ENCODE measurements at places on chromosomes 2 and 18.
A peak's percentile ranks its signal among the peaks of the same experiment; 100 is the strongest.

GRCh38 chr18:58951986-58952702 lies 87.5 kb downstream of the ZNF532 start:
- no peak for DNase-seq

GRCh38 chr2:180959787-180960186 lies 20.6 kb upstream of the UBE2E3 start:
- DNase-seq, result no peak

GRCh38 chr2:18369760-18370159 lies 190.7 kb downstream of the RDH14 start:
- DNase-seq, result no peak

- no peak for DNase-seq
These were observed 214.5 kb downstream of the NBAS start for GRCh38 chr2:15346624-15347023.

DNA sequence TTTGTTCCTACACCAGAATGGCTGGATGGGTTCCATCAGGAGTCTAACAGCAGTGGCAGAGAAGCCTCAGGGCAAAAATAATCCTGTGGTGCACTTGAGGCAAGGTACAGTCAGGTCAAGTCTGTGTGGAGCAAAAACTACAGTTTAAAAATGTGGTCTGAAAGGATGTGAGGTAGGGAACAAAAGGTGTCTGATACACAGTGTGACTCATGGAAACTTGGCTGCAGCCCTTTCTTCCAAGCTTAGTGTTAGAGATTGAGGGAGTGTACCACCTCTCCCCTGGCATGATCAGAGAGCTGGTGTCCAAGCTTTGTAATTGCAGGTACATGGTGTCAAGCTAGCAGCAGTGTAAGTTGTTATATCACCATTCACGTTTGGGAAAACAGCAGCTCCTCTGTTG lies 8.9 kb downstream of the ANKAR start:
- no peak for DNase-seq

- DNase-seq, result peak; percentile 52
These were observed 618 bp downstream of the POLR2D start for GRCh38 chr2:127857265-127857808.

GRCh38 chr2:52289741-52290140 lies 1257.8 kb upstream of the NRXN1 start:
- no peak for DNase-seq

GRCh38 chr18:48564139-48564538 lies 25.3 kb downstream of the CTIF start:
- DNase-seq, result no peak

DNA sequence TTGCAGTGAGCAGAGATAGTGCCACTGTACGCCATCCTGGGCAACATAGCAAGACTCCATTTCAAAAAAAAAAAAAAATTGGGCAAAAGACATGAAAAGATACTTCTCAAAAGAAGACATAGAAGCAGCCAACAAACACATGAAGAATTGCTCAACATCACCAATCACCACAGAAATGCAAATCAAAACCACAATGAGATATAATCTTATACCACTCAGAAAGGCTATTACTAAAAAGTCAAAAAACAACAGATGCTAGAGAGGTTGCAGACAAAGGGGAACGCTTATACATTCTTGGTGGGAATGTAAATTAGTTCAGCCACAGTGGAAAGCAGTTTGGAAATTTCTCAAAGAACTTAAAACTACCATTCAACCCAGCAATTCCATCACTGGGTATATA lies 43.1 kb upstream of the CHAC2 start:
- DNase-seq, result no peak

- DNase-seq, result peak; percentile 49
These were observed 50.0 kb upstream of the STON1 start for GRCh38 chr2:48479915-48480314.

DNA sequence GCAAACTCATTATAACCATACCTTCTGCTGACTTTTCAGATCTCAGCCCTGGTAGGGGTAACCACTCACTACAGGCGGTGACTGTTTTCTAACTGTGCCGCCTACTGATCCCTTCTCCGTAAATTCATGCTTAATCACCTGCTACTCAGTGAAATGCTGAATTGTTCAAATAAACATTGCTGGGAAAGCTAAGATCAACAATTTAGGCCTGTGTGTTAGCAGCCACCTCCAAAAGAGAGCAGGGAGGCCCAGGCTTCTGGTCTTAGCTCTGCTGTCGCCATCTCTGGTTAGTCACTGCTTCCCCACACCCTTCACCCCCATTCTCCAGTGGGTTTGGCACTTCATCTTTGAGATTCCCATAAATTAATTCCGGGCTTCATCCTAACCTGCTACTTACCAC lies 21.8 kb upstream of the NT5C1B start:
- peak; percentile 42 for DNase-seq

DNA sequence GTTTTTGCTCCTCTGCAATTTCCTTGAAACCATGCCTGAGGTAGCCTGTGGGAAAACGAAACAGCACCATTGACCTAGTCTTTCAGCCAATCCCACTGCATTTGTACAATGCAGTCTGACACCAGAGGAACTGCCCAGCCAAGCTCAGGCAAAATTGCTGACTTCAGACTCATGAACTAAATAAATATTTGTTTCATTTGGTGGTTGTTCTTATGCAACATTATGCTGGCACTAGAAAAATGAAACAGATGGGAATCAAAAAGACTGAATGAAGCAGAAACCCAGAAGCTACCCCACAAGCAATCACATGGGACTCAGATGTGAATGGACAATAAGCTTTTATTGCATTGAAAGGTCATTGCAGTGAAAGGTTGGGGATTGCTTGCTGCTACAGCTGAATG lies 1.7 kb downstream of the NAT8 start:
- DNase-seq, result no peak

- DNase-seq, result no peak
These were observed 46.4 kb downstream of the ZNF804A start for GRCh38 chr2:184644685-184645084.

DNA sequence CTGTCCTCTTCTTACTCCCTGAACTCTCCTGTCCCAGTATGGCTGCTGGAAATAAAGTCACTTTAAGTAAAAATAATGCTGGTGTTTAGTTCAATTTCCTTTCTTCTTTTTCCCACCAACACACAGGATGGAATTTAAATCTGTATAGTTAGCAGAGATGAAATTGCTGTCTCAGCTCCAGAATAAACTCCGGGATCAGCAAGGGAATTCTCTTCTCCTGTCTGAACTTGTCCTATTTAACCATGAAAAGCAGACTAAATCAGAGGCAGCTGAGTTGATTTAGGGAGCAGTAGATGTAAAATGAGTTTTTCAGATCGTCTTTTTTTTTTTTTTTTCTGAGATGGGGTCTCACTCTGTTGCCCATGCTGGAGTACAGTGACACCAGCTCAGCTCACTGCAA lies 25.9 kb downstream of the TTLL4 start:
- DNase-seq, result no peak

- no peak for DNase-seq
These were observed 50.6 kb downstream of the COL5A2 start for GRCh38 chr2:189128970-189129369.

GRCh38 chr2:80610108-80610507 lies 305.6 kb upstream of the LRRTM1 start:
- DNase-seq, result no peak

DNA sequence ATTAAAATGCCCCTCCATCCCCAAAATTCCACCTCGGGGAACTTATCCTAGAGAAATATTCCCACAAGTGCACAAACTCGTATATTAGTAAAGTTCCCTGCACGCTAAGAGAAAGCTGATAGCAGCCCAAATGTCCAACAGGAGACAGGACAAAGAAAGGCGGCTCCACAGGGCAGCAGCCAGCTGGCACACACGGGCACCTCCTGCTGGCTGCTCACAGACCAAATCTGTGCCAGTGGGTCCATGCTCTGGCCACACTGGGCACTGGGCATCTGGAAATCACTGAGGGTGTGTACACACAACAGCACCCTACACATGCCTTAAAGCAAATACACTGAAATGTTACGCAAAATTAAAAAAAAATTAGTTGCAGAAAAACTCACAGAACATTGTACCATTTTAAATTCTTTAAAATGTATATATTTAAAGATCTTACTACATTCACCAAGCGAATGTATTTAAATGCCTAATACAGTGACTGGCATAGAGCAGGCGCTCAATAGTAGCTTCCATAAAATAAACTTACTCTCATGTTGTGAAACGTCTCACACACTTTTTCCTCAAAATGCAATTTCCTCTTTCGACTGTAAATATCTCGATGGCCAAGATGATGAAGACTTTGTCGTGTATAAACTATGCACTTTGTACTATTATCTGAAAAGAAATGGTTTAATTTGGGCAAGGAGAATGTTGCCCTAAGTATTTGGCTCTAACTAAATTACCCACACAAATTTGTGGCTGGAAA lies 19.4 kb downstream of the ZNF516 start:
- DNase-seq, result no peak

DNA sequence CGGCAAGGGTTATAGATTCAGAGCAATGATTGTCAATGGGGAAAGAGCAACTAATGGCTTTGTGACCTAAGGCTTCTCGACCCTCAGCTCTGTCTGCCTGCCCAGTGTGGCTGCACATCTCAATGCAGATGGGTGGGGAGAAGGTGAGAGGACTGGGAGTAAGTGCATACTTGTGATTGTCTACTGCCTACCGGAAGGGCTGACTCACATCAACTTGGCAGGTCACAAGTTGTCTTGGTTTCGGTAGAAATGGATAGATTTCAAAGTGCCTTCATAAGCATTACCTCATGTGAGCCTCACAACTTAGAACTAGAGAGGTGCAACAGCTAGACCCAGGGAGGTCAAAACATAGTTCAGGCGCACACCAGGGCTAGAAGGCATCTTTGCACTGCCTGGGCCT lies 29.4 kb downstream of the STAT1 start:
- no peak for DNase-seq

DNA sequence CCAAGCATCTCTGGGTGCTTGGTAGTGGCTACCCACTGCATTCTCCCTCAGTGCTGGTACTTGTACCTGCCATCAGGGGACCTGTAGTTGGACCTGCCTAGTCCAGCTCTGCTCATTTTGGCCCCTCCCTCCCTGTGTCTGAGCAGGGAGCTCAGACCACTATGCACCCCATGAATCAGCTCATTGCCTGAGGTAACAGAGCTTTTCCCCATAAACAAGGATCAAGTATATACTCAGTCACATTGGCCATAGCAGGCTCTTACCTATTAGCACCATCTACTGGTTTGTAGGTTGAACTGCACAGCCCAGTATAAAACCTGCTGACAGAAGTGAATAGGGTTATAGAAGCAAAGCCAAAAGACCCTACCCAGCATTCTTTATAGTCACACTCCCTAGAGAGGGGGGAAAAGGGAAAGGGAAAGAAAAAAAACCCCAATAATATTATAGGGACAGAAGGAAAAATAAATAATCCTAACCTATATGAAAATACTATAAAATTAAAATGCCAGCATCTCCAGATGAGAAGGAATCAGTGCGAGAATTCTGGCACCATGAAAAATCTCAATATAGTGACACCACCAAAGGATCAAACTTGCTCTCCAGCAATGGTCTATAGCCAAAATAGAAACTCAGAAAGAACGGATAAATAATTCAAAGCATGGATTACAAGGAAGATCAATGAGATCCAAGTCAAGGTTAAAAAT lies 6.9 kb upstream of the FLACC1 start:
- DNase-seq, result peak; percentile 40

- DNase-seq, result no peak
These were observed 398.7 kb downstream of the DSEL start for GRCh38 chr18:67117804-67118203.

DNA sequence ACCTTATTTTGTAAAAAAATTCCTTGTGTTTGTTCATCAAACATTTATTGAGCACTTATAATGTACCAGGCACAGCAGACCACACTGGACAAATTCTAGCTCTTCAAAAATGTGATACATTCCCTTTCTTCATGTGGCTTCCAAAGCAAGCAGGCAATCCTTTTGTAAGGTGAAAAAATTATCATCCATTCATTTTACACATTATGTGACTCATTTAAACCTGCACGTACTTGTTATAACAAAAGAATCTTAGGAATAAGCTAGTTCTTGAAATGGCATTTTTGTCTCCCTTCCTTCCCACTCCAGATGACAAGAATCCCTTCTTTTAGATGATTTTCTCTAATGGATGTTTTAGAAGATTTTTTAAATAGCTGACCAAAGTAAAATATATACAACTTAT lies 104.6 kb downstream of the KLF7 start:
- no peak for DNase-seq

All from NCI-H1417 (cell line).